Activated T-helper 1 cell treated with anti-CD3 and anti-CD28 coated beads, Interleukin-2, amount 50 U/mL, for 16 hours (primary cell): ENCODE measurements at places on chromosomes 4 and X.

- DNase-seq: no peak
Measured at GRCh38 chr4:31983246-31983645, 1263.1 kb downstream of the PCDH7 start.

GRCh38 chr4:106019771-106020170, 124.5 kb downstream of the NPNT start:
- DNase-seq: no peak

DNA sequence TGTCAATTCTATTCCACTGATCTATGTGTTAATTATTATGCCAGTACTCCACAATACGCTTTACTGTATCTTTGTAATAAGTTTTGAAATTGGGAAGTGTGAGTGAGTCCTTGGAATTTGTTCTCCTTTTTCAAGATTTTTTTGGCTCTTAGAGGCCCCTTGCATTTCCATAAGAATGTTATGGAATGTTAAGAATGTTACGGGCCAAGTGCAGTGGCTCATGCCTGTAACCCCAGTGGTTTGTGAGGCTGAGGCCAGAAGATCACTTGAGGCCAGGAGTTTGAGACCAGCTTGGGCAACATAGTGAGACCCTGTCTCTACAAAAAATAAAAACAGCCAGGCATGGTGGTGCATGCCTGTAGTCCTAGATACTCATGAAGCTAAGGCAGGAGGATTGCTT, 167.6 kb upstream of the CXorf66 start:
- DNase-seq: no peak

DNA sequence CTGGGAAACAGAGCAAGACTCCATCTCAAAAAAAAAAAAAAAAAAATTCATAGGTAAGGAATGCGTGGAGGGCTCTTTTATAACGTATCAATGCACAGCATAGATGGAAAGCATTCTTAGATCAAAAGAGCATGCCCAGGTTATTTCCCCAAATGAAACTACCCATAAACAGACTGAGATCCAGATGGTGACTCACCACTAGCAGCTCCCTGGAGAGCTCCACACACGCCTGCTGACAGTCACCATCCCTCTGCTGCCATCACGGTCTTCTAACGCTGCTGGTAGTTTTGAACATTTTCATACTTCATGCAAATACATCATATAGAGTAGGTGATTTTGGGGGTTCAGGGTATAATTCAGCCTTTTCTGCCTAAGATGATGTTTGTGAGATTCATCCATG, 136.9 kb downstream of the ASMT start:
- DNase-seq: no peak

DNA sequence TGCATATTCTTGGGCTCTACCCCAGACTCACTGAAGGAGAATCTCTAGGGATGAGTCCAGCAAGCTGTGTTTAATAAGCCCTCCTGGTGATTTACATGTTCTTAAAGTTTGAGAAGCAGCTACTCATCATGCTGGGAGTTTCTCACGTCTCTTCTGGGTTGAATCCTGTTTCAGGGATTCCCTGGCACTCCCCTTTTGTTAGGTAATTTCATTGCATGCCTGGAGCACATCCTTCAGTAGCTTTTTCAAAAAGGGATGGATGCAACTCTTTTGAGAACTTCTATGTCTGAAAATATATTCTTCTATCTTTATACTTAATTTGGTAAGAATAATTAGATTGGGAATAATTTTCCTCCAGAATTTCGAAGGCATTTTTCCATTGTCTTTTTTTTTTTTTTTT, 4.4 kb downstream of the EVC start:
- DNase-seq: no peak

DNA sequence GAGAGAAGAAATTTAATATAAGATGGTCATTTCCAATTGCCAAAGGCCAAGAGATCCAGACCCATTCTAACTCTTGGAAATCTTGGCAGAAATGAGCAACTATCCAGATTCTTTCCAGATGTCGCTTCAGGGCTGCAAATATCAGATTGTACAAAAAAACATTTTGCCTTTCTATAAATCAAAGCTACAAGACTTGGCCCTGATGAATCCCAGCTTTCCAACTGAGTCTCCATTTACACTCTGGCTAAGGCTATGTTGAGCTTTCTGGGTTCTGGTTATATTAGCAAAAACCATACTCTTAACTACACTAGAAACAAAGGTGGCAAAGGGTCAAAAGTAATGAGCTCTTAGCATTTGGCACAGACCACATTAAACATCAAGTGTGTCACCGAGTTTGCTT, 345.8 kb downstream of the OPHN1 start:
- DNase-seq: no peak

GRCh38 chrX:85905851-85906250, 141.5 kb downstream of the CHM start:
- DNase-seq: no peak

- DNase-seq: no peak
Measured at GRCh38 chrX:129516402-129516801, 6.9 kb downstream of the SMARCA1 start.

DNA sequence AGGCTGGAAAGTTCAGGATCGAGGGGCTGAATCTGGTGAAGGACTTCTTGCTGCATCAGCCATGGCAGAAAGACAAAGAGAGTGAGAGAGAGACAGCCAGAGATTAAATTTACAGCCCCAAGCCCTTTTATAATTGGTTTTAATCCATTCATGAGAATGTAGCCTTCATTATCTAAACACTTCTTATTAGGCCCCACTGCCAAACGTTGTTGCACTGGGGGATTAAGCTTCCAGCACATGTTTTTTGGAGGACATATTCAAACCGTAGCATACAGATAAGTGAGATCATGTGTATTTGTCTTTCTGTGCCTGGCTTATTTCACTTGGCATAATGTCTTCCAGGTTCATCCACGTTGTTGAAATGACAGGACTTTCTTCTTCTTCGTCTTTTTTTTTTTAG, 524.7 kb downstream of the SPRY1 start:
- no peak for DNase-seq

GRCh38 chrX:16347968-16348670, 180.8 kb downstream of the MAGEB17 start:
- DNase-seq: no peak

DNA sequence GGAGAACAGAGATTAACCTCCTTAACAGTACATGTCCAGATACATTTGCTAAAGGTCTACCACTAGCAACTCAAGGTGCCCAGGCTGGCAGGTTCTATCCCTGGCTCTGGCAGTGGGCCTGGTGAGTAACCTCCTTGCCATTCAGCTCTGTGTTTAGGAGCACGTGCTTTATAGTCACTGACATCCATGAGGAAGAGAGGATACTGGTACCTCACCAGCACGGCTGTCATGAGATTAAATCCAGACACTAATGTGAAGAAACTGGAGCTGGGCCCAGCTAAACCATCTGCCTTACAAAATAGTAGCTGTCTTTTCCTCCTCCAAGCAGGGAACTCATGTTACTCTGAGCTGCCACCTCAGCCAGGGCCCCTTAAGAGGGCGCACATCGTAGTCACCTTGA, 45.3 kb downstream of the GPRASP3 start:
- no peak for DNase-seq

DNA sequence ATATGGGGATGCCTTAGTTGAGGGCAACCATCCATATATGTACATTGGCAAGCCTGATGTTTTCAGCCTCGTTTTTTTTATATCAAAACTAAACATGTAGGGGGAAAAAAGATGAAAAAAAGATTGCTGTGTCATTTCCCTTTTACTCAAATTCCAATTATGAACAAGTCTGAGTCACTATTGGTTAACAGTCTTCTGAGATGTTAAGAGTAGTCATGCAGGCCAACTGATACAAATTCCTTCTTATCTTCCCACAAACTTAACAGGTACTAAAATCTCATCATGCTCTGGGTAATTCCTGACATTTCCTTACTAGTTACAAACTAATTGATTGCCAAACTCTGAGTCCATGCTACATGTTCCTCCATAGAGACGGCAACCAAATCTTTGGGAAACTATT, 222.1 kb downstream of the FRMPD4 start:
- no peak for DNase-seq

DNA sequence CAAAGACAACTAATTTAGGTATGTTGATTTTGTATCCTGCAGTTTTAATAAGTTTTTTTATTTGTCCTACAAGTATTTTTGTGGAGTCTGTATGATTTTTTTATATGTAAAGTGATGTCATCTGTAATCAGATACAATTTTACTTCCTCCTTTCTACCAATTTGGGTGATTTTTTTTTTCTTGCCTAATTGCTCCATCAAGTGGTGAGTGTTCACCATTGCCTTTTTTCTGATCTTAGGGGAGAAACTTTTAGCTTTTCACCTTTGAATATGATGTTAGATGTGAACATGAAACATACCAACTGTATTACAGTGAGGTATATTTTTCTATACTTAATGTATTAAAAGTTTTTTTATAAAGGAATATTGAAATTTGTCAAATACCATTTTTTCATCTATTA, 362.3 kb downstream of the PABPC4L start:
- no peak for DNase-seq

GRCh38 chrX:150781677-150782076, 88.5 kb downstream of the MTMR1 start:
- no peak for DNase-seq

GRCh38 chr4:150252741-150253140, 174.5 kb downstream of the DCLK2 start:
- DNase-seq: no peak

- no peak for DNase-seq
Measured at GRCh38 chr4:119526786-119527550, 101.6 kb downstream of the PDE5A start.

- no peak for DNase-seq
Measured at GRCh38 chrX:16654093-16654492, 4.1 kb downstream of the S100G start.

- no peak for DNase-seq
Measured at GRCh38 chrX:9368262-9368661, 96.6 kb upstream of the TBL1X start.

GRCh38 chrX:115504167-115504566, 56.8 kb upstream of the PLS3 start:
- no peak for DNase-seq

DNA sequence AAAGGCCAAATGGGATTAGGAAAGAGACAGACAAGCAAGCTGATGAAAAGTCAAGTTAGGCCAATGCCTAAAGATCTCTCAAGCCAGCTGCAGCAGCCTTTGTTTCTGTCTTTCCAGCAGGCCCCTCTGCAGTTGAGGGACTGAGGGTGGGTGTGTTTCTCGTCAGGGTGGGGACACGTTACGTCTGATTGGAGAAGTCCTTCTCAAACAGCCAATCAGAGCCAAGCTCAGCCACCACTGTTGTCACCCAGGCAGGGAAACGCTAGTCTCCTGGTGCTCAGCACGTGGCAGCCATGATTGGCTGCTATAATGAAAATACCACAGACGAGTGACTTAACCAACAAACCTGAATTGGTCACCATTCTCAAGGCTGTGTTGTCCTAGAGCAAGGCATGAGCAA, 177.1 kb upstream of the LCORL start:
- DNase-seq: no peak
